Amygdala (tissue), 56 donors: ENCODE measurements at places on chromosomes 6 and 20.

DNA sequence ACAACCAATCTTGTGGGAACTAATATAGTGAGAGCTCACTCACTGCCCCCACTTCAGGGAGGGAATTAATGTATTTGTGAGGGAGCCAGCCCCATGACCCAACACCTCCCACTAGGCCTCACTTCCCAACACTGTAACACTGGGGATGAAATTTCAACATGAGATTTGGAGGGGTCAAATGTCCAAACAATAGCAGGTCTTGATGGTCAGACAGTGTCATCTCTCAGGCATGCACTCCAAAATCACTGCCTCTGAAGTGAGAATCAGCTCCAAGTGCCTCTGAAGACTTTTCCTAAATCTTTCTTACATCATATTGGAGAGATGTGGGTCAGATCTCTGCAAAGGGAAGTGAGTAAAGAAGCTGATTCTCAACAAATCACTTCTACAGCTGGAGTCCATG is 13.8 kb upstream of the SAYSD1 start:
- DNase-seq: no peak

DNA sequence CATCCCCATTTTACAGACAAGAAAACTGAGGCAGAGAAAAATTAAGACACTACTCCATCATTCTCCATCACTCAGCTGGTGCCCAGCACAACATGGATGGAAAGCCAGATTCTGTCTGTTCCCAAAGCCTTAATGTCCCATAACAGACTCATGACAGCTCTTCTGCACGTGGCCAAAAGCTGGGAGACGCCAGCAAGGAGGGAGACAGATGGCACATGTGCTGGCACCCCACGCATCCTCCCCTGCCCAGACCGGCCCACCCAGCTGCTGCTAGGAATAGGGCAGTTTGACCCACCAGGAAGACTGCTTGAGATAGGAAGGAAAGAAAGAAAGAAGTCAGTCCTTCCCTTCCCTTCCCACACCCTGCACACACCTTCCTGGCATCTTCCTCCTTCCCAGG is 96.3 kb downstream of the PREX1 start:
- no peak for DNase-seq

GRCh38 chr6:48985025-48985424 is 478.0 kb downstream of the MMUT start:
- no peak for DNase-seq

DNA sequence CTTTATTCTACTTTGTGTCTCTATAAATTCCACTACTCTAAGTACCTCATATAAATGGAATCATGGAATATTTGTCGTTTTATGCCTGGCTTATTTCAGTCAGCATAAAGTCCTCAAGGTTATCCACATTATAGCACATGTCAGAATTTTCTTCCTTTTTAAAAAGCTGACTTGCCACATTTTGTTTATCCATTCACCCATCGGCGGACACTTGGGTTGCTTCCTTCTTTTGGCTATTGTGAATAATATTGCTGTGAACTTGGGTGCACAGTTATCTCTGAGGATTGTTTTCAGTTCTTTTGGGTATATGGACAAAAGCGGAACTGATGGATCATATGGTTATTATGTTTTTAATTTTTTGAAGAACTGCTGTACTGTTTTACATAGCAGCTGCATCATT is 39.1 kb upstream of the ME1 start:
- DNase-seq: no peak

GRCh38 chr6:150800674-150801314 is 64.7 kb upstream of the MTHFD1L start:
- DNase-seq: no peak

DNA sequence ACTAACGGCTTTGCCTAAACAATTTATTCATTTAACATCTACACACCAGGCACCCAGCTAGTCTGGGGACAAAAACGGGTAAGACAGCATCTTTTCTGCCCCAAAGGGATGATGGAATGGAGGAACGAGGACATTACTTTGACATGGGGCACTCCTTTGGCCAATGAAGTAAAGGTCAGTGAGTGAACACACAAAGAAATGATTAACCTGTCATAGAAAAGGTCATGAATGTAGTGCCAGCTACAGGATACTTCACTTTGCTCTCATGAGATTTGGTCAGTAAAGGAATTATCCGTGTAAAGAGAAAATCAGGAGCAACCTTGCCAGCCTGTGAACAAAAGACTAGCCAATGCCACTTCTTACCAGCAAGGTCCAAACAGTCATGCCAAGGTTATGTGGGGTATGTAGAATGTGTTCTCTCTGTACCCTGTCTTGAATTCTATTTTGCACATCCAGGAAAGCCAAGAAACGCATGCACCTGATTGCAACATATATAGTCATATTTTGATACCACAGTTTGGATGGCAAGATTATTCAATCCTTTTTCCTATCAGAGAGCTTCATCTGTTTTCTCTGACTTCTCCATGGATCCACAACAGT is 145.3 kb downstream of the GMPR start:
- no peak for DNase-seq

- DNase-seq: no peak
Measured at GRCh38 chr6:44472250-44472945, 84.9 kb downstream of the CDC5L start.

- DNase-seq: no peak
Measured at GRCh38 chr20:38066969-38067716, 33.6 kb downstream of the RPRD1B start.

DNA sequence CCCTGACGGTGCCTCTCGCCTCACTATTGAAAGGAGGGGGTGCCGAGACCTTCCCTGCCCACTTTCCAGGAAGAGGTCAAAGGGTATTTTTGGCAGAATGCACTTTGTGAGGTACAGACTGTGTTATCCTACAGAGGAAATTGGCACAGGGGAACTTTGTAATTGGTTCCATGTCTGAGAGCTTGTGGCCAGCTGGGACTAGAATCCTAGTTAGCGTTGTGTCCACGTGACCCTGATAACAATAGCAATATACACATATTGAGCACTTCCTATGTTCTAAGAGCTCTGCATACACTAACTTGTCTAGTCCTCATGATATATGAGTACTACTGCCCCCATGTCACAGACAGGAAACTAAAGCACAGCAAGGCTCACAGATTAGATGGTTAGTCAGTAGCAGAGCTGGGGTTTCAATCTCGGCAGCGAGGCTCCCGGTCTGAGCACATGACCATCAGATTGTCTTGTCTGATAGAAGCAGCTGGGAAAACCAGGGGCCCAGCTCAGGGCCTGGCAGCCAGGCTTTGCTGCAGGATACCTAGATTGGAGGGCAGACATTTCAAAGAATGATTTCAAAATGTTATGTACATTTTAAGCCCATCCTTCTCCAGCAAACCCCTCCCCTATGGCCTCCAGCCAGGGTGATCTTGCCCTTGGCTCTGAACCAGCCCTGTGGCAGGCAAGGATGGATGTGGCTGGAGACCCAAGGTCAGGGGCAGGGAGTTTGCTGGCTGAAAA is 1.4 kb downstream of the MAPK13 start:
- DNase-seq: no peak

DNA sequence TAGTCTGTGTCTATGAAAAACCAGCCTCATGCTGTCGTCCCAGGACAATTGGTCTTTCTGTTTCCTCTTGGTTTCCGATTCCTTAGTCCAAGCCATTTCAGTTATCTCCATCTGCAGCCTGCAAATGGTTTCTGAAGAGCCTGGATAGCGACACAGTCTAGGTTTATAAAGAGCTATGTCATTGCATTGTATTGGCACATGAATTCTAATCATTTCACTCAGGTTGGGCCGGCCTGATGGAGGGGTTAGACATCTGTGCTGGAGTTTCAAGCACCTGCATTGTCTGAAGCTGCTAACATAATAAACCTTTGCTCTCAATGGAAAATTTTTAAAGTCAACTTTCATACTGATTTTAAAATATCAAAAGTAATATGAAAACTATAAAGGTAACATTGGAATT is 232.6 kb upstream of the MAP3K7 start:
- DNase-seq: no peak

GRCh38 chr6:98467091-98467490 is 367.3 kb upstream of the POU3F2 start:
- DNase-seq: no peak

GRCh38 chr6:163716690-163717089 is 302.2 kb downstream of the QKI start:
- no peak for DNase-seq

DNA sequence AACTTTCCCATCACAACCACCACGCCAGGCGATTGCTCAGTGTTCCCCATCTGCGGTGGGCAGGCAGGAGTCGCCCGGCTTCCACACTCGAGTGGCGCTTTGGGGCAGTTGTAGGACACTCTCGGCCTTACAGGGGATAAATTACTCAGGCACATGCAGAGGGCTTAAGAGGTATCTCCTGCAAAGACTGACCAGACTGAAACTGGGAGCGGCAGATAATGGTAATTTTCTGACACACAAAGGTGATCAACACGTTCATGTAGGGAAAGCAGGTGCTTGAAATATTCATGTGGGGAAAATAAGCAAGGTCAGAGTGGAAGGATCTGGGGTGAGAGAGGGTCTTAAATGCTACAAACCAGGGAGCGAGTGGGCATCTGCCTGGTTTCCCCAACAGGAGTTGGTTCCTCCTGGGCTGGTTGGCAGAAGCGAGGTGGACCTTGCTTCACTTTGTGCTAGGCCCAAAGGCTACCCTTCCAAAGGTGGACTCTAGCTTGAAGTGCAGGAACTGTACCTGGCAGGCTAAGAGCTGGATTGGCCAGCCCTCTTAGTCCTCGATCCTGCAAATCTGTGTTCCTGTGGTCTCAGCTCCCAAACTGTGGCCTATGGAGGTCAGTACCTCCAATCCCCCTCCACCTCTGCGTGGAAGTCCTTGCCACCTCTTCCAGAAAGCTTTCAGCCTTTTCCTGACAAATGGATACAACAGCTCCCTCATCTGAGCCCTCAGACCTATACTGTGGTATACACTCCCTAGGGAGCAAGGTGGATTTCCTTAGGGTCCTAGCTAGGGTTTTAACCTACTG is 16.7 kb downstream of the PLAGL2 start:
- DNase-seq: no peak

DNA sequence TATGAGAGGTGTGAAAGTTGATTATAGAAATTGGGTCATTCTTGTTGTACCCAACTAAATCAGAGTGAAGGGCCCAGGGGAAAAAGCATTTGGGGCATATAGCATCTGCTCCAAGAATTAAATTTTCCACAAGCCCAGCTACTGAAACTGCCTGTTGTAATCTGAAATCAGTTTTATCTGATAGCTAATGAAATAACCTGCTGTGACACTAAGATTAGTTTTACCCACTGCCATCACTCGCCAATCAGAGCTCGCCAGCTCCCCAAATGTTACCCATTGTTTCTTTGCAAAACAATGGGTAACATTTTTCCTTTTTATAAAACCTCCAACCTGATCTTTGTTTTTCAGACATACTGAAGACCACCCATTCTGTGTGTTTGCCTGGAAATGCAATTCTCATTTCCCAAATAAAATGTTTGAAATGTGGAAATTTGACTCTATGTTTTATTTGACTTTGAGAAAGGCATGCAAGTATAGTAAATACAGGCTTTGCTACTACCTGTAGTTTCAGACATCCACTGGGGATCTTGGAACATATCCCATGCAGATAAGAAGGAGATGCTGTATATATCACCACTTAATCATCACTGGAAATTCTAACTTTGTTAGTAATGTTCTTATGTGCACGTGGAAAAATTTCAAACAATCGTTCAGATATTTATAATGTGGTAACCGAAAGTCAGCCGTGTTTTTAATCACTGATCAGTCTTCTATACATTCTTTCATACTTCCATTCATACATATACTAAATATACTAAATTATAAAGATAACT is 6.3 kb upstream of the AHI1 start:
- no peak for DNase-seq

DNA sequence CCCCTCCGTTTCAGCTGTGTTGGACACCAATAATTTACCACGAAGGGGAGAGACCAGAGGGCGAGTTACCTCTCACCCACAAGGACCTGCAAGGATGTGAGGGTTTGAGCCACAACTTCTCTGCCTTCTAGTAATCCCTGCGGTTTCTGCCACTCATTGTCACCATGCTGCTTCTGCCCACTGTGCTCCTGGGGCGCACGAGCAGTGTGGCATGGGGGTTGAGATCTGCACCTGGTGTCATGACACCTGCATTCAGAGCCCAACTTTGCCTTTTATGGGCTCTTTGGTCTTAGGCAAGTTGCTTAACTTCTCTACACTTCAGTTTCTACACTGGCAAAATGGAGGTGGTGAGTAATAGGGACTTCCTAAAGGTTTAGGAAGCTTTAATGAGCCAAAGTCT is 84.9 kb downstream of the SOBP start:
- no peak for DNase-seq

GRCh38 chr6:34248198-34248726 is 544 bp downstream of the SMIM29 start:
- DNase-seq: no peak

DNA sequence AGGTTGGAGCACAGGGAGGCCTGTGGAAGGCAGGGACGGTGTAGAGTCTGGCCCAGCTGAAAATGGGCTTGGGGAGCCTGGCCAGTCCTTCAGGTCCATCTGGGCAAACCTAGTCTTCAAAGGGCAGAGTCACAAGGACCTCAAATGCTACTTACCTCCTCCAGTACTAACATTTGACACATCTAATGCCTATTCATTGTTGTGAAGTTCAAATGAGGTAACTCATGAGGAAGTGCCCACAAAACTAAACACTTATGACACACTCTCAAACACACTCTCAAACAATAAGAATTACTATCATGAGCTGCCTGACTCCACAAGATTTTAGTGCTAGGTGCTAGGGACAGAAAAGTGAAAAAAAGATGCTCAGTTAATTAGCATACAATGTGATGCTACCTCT is 27.1 kb downstream of the DAAM2 start:
- no peak for DNase-seq

- no peak for DNase-seq
Measured at GRCh38 chr6:39698789-39699188, 26.4 kb downstream of the KIF6 start.

- no peak for DNase-seq
Measured at GRCh38 chr20:17616480-17617211, 46.8 kb downstream of the DSTN start.

- DNase-seq: no peak
Measured at GRCh38 chr6:11952316-11952715, 59.8 kb upstream of the HIVEP1 start.

GRCh38 chr6:33430991-33431879 is 11.4 kb downstream of the SYNGAP1 start:
- DNase-seq: peak; percentile 78

GRCh38 chr20:32149566-32150170 is 40.2 kb downstream of the TM9SF4 start:
- no peak for DNase-seq

DNA sequence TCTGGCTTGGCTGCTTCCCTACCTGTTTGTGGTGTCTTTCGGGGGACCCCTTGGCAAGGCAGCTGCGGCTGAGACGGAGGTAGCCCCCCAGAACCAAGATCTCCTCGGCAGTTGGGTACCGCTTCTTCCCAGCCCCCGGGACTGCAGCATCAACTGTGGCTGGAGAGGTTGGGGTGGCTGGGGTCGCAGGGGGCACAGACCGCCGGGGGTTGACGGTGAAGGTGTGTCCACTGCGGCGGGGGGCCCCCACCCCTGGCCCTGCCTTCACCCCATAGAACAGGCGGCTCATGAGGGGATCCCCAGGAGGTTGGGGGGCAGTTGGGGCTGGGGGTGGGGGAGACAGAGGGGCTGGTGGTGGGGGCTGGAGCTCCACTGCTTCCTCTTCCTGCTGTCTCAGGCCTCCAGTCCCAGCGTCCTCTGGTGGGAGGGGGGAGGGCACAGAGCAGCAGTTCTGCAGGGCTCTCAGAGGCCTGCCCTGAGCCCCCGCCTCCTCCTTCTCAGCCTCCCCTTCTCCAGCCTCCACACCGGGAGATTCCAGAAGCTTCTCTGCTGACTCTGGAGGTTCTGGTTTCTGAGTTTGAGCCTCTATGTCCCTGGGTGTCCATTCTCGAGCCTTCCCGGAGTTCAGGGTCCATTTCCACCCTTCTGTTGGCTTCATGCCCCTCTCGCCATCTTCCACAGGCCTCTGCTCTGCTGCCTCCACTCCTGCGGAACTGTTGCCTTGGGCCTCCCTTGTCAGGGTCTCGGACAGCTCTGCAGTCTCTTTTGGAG is 1.9 kb downstream of the PPP1R18 start:
- DNase-seq: peak; percentile 10
